ENCODE measurements at places on chromosomes 7 and 10.

DNA sequence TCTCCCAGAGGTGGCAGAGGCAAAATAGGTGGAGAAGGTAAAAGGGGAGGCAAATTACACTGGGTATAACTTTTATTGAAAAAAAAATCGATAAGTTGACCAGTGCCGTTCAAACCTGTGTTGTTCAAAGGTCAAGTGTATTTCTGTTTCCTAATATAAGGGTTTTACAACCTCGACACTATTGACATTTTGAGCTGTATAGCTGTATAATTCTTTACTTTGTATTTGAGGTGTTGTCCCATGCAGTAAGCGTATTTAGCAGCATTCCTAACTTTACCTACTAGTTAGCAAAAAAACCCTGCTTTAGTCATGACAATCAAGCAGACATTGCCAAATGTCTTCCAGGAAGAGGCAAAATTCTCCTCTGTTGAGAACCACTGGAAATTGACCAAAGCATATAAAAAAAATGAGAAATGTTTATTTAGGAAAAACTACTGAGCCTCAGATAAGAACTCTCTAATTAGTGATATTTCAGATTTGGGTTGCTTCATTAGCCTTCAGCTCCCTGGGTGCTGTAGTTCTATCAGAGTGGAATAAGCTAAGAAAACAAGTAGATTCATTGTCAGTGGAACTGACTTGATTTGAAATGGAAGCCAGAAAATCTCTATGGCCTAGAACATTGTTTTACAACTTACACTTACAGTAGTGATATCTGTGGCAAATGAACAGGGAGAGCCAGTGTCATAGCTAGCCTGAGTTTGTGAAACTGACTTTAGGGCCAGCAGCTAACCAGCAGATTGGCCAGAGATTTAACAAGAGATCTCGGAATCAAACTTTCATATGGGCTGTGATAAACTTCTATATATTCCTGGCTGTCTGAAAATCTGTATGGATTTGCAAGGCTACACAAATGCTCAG is 331.6 kb downstream of the DGKB start:
- no peak for DNase-seq

GRCh38 chr7:136053689-136054485 is 76.7 kb upstream of the MTPN start:
- no peak for DNase-seq

DNA sequence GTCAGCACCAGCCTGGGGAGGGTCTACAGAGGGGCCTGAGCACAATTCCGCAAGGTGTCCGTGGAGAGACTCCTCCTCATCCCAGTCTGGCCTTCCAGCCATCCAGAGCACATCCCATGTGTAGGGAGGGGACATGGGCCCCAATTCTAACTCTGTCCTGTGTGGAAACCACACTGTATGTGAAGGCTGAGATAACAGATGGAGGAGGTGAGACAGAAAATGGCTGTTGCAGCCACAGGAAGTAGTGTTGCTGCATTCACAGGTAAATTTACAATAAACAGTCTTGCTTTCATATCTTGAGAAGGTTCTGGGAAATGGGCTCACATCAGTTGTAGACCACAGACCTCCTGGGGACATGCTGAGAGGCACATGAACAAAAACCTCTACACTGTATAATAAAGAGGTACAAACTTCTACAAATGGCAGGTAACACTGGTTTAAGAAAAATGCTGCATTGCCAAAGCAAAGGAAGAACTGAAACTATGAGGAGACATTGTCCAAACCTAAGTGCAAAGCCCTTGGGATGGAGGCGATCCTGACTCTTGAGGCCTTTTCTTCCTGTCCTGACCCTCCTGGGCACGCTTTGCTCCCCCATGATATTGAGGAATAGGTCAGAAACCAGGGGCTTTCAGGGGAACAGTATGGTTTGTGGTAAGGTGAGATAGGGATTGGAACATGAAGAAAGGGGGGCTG is 21.6 kb upstream of the GIMAP2 start:
- no peak for DNase-seq

DNA sequence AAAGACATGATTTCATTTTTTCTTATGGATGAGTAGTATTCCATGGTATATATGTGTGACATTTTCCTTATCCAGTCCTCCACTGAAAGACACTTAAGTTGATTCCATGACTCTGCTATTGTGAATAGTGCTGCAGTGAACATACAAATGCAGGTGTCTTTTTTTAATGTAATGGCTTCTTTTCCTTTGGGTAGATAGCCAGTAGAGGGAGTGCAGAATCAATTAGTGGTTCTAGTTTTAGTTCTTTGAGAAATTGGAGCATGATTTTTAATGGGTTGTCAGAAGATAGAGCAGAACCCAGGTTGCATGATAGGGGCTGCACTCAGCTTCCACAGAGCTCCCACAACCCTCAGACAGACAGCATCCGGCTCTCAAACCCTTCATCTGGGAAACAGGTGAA is 152.9 kb upstream of the PLXDC2 start:
- no peak for DNase-seq

DNA sequence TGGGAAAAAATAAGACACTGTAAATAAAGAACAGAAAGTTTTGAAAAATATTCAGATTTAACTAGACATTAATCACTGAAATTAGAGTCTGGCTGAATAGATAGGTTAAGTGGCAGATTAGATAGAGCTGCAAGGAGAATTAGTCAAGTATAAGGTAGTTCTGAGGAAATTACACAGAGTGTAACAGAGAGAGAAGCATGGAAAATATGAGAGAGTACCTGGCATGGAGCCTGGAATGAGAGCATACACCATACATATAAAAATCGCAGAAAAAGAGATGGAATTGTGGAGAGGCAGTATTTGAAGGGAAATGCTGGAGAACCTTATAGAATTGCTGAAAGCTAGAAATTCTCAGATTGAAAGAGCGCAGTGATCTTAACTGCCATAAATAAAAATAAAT is 46.9 kb downstream of the ZNRF2 start:
- no peak for DNase-seq

GRCh38 chr7:106201164-106201563 is 83.6 kb downstream of the NAMPT start:
- no peak for DNase-seq

- DNase-seq, result no peak
Observed at GRCh38 chr10:29820890-29821461, 186.2 kb upstream of the SVIL start.

GRCh38 chr7:4687956-4688355 is 5.9 kb downstream of the FOXK1 start:
- no peak for DNase-seq

GRCh38 chr10:131396121-131397050 is 84.9 kb upstream of the TCERG1L start:
- peak; percentile 40 for DNase-seq

- no peak for DNase-seq
Observed at GRCh38 chr10:69669409-69669808, 39.4 kb downstream of the FAM241B start.

- no peak for DNase-seq
Observed at GRCh38 chr10:128466831-128467371, 340.7 kb upstream of the MKI67 start.

DNA sequence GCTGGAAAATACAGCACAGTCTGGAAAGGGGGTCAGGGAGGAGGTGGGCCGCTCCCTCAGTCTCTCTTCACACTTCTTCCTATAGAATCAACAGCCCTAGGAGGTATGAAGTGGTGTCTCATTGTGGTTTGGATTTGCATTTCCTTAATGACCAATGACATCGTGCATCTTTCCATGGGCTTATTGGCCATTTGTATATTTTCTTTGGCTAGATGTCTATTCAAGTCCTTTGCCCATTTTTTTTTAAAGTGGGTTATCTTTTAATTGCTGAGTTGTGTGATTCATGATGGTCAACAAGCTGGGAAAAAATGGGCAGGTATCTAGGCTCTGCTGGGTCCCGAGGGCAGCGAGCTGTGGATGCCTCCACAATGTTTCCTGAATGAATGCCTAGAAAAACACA is 29.1 kb downstream of the TMEM130 start:
- DNase-seq, result peak; percentile 93

GRCh38 chr7:369476-370258 is 79.7 kb downstream of the FOXL3 start:
- DNase-seq, result no peak

- no peak for DNase-seq
Observed at GRCh38 chr10:589961-590680, 99.3 kb downstream of the DIP2C start.

GRCh38 chr7:70883750-70884439 is 248.0 kb upstream of the GALNT17 start:
- DNase-seq, result no peak

GRCh38 chr7:155674556-155674955 is 30.1 kb downstream of the RBM33 start:
- no peak for DNase-seq

DNA sequence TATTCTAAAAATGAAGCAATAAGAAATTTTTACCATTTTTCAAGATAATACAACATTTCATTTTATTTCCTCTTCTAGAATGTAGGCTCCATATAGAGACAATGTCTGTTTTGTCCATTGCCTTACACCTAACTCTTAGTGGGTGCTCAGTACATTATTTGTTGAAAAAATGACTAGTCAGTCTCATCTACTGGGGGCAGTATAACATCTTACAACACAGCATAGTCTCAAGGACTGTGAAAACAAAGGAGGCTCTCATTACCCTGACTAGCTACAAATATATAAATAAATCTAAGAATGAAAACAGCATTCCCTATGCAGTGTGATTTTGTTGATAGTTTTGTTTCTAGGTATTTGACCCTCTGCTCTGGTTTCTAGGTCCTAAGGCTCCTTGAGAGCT is 11.6 kb downstream of the CRPPA start:
- DNase-seq, result no peak

DNA sequence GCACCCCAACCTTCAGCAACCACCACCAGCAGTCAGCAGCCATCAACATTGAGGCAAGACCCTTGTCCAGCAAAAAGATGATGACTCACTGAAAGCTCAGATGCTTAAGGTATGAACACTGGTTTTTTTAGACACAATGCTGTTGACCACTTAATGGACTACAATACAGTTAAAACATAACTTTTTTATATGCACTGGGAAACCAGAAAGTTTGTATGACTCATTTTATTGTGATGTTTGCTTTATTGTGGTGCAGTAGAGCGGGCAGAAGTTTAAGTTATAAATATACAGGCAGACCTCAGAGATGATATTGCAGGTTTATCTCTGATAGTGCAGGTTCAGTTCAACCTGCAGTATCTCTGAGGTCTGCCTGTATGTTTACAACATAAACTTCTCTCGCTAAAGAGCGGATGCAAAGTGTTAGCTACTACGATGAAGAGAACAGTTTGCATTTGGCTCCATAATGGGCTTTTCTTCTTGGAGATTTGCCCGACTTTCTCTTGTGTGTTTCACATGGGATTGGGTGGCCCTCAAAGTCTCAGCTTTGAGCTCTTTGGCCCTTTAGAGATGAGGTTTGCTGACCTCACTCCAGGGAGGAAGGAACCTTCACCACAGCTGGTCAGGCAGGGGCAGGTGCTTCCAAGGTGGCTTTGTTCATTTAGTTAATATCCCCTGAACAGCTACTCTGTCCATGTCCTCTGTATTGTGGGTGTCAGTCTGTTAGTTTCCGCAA is 84.4 kb upstream of the SHH start:
- DNase-seq, result no peak

GRCh38 chr10:59085711-59086502 is 90.5 kb upstream of the PHYHIPL start:
- peak; percentile 13 for DNase-seq

- no peak for DNase-seq
Observed at GRCh38 chr7:148997497-148997896, 30.8 kb downstream of the PDIA4 start.

- no peak for DNase-seq
Observed at GRCh38 chr10:101770331-101771215, 5.3 kb downstream of the FGF8 start.

DNA sequence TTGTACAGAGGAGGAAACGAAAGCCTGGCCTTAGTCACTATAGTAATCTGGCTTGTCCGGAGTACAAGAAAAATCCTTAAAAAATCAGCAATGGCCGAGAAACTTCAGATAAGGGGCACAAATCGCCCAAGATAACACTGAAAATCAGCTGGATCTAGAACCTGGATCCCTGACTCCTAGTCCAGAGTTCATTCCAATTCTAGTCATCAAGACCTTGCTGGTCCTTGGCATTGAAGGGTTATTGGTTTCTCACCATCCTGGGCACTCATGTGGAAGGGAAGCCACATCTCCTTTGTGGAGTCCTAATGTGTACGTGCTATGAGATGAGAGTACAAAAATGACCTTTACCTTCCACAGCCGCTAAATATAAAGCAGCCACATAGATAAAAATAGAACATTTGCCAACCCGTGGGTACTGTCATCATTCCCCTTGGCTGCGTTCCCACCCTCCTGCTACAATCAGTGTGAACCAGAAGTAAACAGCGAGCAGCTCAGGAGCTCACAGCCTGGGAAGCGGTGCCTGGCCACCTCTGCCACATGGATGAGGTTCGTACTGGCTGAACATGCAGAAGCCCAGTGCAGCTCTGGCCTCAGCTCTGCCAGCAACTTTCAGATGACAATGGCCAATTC is 116.0 kb upstream of the PDLIM1 start:
- DNase-seq, result peak; percentile 55

DNA sequence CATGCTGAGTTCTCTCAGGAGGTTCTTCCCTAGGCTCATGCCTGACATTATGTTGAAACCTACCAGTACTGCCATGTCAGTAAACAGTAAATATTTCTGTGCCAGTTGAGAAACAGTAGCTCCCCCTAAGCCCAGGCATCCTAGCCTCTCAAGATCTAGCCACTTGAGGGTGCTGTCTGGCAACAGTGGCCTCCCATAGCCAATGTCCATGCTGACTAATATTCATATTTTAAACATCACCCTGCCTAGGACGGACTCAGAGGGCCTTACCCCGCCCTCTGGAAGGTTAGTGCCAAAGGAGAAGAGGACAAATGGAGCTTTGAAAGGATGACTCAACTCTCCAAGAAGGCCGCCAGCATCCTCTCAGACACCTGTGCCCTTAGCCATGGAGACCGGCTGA is 7.7 kb downstream of the ACSM6 start:
- peak; percentile 45 for DNase-seq

GRCh38 chr7:8702807-8703206 is 269.4 kb downstream of the NXPH1 start:
- no peak for DNase-seq

GRCh38 chr7:82049891-82050533 is 280.2 kb upstream of the HGF start:
- DNase-seq, result peak; percentile 77

DNA sequence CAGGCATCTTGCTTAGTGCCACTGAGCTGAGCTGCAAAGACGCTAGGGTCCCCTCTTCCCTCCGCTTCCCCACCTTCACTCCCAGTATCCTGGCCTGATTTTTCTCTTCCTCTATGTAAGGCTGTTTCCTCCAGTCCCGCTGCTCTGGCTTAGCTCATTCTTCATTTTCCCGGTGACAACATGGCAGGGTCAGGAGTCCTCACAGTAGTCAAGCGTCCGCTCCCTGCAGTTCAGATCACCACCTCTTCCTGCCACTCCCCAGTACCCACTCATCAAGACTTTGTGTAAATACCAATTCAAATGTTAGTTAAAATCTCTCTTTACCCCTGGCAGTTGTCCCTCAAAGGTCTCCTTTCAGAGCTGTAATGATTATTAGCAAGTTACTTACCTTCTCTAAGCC is 650.4 kb upstream of the CELF2 start:
- DNase-seq, result no peak

GRCh38 chr7:78226059-78226719 is 427.6 kb downstream of the PHTF2 start:
- DNase-seq, result peak; percentile 54

GRCh38 chr10:58909881-58910280 is 266.6 kb upstream of the PHYHIPL start:
- DNase-seq, result no peak

All from Daoy (cell line).